ENCODE measurements at places on chromosomes 3 and 15.

- no peak for DNase-seq
Measured at GRCh38 chr3:42702066-42702951, at the start of gene HHATL. TSS of gene HHATL (minus strand) at chr3:42702798. CDS start at chr3:42700826, 1,972 bp downstream.

GRCh38 chr3:122957707-122958689 is 69.6 kb downstream of the SEMA5B start:
- no peak for DNase-seq

- no peak for DNase-seq
Measured at GRCh38 chr15:73851689-73852088, 21.7 kb upstream of the TBC1D21 start.

DNA sequence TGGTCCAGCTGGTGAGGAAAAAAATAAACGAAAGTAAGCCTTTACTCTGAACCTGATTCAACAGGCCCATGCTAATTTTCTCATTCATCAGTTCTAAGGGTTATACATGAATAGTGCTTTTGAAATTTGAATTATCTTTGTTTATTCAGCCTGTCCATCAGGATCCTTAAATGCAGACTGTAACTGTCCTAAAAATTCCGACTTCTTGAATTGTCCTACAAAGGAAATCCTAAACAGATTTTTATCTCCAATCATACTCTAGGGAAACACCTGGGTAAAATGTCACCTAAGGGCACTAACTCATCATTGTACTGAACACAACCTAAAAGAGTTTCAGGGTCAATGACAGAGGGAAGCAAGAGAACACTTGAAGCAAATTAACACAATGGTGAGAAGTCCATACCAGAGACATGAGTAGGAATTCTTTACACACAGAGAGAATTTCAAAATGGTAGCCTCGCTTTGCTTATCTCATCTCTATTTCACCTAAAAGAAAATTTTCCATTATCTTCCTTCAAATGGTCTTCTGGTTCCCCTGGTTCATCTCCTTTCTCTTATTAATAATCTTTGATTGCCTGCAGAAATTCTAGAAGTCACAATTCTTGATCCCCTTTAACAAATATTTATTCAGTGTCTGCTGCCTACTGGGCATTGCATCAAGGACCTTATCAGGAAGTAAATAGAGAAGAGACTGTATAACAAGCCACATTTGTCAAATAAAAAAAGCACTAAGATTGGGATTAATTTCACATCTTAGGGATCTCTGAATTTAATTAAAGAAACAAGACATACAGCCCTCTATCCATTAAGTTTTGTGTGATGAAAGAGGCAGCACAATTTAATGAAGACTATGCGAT is 182.7 kb downstream of the MEIS2 start:
- DNase-seq, result no peak

DNA sequence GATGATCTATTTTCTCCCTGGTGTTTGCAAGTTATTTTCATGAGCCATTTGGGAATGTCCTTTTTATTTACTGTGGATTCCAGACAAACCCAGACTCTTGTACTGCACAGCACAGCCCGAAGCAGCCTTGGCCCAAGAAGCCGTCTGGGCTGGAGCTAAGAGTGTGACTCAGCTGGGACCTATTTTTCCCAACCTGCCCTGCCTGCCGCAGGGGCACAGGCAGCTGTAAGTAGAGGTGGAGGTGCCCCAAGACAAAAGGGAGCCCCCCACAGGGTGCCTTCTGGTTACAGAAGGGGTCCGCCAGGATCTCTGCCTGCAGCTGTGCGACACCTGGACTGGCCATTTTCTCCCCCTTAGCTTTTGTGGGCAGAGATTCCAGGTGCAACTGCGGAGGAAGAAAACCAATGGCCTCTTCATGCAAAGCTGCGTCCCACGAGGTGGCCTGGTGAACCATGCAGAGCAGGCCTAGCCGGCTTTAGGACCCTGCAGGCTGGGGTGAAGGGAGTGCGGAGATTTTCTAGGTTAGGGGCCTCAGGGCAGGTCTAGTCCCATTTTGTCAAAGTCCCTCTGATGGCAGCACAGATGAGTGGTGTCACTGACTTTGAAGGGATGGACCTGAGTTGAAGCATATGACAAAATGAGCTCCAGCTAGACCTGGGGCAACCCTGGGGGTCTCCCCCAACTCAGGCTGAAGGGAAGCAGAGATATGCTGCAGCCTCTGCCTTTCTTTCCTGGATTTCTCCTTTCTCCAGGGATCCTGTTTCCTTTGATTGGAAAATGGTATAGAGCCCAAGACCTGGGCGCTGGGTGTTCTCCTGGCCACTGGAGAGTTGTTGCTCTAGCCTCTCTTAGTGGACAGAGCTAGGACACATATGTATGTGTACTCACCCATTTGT is 131.2 kb downstream of the KLF13 start:
- no peak for DNase-seq

DNA sequence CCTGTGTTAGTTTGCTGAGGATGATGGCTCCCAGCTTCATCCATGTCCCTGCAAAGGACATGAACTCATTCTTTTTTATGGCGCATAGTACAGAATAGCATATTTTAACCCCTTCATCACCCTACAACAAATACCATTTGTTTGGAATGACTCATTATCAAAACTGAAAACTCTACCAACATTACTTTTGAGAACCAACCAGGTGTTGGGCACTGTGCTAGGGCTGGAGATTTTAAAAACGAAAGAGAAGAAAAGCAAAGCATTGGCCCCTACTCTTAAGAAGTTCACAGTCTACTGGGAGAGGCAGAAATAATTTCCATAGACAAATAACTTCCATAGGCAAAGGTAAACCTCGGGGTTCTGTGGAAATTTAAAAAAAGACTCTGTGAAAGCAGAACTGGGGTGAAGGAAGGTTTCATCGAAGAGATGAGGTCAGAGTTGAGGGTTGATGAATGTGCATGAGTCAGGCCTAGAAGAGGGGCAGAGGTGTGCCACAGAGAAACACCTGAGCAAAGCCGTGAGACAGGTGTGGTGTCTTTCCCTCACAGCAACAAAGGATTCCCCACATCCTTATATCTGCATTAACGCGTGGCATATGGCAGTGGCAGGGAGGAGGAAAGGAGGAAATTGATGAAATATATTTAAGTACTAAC is 51.0 kb downstream of the MCF2L2 start:
- DNase-seq, result no peak

DNA sequence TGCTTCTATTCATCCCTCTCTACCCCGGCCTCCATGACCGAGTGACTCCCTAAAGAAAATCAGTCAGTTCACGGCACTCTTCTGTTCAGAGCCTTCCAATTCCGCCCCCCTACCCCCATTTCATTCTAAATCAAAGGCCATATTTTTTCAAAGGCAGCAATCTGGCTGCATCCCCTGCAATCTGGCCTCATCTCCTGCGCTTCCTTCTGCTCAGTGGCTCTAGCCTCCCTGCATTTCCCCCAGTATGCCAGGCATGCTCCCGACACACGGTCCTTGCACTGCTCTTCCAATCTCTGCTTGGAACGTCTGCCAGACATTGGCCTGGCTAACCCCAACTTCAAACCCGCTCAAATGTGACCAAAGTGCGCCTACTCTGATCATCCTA is 67.7 kb downstream of the EXOG start:
- DNase-seq, result no peak

DNA sequence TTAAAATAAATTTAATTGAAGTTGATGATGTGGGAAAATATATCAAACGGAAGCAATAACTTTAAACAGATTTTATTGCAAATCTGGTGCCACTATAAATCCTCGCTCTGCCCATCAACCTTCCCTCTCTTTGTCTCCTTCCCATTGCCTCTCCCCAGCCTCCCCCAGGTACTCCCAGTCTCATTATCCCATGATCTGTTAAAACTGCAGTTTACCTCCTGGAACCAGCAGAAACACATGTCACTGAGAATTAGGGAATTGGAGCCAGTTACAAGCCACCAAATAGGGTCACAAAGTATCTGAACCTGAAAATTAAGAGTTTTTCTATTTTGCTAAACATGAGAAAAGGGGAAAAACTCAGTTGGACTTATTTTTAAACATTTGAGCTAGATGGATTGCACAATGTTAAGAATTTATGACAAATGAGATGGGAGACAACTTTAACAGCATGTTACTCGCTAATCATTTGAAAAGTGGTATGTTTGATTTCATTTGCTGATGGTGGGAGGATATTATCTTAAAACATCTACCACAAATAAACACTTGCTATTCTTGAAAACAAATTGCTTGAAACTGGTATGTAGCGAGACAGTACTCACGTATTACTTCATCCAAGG is 2.4 kb downstream of the PLCH1 start:
- no peak for DNase-seq

- peak; percentile 33 for DNase-seq
Measured at GRCh38 chr3:38655708-38656300, 6.3 kb upstream of the SCN5A start.

DNA sequence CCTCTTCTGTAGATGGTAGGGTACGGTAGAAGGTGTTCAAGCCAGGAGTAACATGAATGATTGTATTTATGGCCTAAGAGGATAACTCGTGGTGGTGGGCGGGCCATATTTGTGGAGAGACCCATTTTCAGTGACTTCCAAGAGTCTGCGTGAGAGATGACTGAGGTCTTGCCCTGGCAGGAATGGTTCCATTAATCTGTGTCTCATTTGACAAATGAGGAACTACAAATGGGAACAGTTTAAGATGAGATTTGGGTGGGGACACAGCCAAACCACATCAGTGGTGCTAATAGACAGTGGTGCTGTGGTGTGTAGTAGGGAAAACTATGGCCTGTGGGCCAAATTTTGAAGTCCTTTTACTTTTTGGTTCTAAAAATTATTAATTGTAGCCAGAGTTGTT is 47.1 kb downstream of the FLNB start:
- DNase-seq, result no peak

- no peak for DNase-seq
Measured at GRCh38 chr15:29043736-29044502, 158.1 kb downstream of the APBA2 start.

DNA sequence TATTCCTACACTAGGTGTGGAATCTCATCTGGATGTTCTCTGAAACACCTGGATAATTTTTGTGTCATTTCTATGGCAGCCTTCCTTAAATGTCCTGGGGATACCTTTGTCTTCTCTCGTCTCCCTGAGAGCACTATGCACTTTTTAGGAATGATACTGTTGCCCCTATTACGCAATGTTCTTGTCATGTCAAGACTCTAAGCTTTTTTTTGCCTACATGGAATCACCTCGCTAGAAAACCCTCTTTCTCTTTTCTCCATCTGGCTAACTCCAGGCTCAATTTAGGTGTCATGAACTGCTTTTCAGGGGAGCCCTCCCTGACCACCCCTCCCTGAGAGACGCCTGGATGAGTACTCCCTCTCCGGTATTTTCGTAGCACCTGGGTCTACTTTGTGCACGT is 81.3 kb downstream of the SOX2 start:
- no peak for DNase-seq

DNA sequence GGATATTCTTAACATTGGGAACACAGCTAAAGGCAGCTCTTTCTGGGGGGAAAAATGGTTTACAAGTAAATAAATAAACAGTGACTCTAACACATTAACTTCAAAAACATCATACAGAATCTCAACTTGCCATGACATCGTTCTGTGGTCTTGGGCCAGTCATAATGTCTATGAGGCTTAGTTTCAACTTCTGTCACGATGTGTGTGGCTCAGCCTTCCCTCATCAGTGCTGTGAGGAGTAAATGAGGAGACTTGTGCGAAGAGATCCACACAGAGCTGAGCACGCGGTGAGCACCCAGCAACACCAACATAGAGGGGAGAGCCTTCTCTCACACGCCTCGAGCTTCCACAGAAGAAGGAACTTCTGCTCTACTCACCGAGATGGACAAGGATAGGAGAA is 49.0 kb downstream of the DZIP1L start:
- DNase-seq, result no peak

DNA sequence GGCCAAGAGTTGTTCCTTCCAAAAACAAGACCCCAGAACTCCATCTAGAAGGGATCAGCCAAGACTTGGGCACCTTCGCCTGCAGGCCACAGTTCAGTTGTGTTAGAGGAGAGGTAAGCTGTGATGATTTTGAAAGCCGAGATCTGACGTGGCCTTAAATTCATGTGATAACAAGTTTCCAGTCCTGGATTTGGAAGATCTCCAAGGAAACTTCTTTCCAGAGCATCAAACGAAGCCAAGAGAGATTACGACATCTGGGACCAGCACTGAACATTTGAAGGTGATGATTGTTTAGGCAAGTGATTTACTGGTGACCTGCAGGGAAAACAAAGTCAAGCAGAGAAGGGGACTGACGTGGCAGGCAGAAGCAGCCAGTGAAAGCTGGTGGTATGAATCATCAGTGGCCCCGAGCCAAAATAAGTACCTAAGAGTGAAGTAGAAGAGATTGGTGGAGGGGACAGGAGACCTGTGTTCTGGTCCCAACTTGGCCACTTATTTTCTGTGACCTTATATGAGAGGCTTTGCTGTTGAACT is 339.0 kb upstream of the PROK2 start:
- DNase-seq, result no peak

DNA sequence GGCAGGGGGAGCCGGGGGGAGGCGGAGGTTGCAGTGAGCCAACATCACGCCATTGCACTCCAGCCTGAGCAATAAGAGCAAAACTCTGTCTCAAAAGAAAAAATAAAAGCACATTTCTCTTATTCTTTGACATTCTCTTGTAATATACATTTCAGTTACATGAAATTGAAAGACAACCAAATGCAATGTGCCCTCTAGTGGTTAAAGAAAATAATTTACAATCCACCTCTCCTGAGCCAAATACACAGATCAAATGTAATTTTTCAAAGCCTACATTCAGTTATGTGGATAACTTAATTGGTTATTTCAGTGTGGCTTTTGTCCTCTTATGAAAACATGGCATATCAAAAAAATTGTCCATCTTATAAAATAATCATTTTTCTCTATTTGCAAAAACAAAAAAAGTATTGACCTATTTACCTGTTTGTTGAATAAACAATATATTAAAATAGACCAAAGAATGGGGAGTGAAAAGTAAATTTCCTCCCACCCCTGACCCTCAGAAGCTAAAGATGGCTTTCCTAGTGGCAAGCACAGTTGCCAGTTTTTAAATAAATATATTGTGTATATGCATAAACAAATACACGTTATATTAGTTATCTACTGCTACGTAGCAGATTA is 14.2 kb upstream of the U2SURP start:
- DNase-seq, result peak; percentile 47

DNA sequence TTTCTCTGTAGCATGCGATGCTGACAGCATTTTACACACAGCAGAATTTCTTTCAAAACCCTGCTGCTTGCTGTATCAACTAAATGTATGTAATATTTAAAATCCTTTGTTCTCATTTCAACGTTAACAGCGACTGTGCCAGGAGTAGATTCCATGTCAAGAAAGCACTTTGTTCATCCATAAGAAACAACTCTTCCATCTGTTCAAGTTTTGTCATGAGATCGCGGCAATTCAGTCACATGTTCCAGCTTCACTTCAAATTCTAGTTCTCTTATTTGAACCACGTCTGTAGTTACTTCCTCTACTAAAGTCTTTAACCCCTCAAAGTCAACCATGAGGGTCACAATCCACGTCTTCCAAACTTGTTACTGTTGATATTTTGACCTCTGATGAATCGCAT is 50.6 kb downstream of the SMARCC1 start:
- no peak for DNase-seq

DNA sequence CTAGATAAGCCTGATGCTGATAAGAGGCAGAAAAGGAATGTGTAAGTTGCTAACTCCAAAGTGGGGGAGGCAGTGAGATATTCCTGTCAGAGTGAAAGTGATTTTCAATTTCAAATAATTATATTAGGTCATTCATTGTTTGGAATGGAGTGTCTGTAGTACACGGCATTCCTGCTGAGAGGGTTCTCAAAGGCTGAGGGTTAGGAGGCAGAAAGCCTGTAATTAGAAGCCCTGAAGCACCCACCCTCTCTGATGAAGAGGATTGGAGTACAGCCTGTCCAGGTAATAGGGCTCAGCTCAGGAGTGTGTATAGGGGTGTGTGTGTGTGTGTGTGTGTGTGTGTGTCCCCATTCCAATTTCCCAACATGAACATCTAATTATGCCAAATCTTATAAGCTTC is 486.8 kb downstream of the MAGI1 start:
- DNase-seq, result no peak

Measured in naive thymus-derived CD4-positive, alpha-beta T cell (primary cell).